ENCODE measurements at places on chromosomes 1 and 21.
A peak's percentile ranks its signal among the peaks of the same experiment; 100 is the strongest.

DNA sequence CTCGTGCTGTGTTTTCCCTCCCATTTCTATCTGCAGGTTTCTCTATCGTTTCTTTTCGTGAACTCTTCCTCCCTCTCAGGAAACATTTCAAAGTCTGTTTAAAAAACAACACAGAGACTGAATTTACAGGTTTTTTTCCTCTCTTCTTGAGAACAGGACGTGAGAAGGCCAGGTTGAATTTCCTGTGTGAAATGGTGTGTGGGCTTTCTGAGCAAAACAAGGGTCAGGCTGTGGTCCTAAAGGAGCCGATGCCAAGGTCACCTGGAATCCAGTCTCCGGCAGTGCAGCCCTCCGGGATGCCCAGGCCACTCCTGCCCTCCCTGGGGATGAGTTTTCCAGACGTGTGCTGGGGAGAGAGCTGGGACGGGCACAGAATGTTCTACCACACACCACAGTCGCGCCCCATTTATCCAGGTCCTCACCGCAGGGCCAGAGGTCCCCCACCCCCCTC, 62.7 kb upstream of the RUNX3 start:
- no peak for DNase-seq

GRCh38 chr21:44006656-44007055, 5.5 kb upstream of the TRAPPC10 start:
- no peak for DNase-seq

GRCh38 chr21:27564684-27565301, 597.9 kb upstream of the ADAMTS5 start:
- DNase-seq = no peak

GRCh38 chr1:66335859-66336640, 197.9 kb upstream of the SGIP1 start:
- no peak for DNase-seq

DNA sequence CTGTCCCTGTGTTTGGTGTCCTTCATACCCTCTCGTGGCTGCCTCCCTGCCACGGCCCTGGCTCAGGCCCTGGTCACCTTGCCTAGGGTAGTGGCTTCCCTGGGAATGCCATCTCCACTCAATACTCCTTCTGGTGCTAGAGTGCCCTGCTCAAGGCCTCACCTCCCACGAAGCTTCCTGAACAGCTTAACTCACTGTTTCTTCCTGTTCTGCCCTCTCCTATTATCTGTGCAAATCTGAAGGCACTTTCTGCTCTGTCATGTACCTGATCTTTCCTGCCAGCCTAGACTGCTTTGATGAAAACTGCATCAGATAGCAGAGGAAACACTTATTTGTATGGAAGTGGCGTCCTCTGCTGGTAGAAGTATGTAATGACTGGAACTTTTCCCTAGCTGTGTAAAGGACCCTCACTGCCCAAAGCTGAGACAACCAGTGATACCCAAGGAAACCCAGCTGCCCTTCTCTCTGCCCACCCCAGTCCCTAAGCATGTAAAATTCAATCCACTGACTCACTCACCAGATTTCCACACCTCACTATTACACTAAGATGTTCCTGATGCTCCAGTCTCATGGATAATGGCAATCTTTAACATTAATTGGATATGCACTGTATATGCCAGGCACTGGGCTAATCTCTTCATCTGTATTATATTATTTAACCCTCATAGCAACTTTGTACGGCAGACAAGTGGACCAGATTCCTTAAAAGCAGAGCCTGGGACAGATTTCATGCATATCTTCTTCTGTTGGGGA, 36.2 kb upstream of the BTG2 start:
- DNase-seq = peak; percentile 25

DNA sequence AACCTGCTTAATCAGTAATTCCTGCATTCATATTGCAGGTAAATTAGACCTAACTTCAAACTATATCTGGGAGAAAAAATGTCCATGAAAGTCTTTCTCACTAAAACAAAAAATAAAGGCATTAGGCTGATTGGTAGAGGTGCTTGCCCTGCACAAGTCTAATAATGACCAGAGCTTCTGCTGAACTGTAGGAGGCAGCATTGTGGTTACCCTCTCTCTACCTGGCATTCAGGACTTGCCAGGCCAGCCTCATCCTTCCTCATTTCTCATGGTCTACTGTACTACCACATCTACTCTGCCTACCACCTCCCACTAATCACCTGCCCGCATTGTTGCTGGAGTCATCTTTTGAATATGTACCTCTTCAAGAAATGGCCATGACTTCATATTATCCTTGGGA, 60.8 kb upstream of the KRTAP11-1 start:
- DNase-seq = no peak

- no peak for DNase-seq
These were observed 218.5 kb downstream of the PBX1 start for GRCh38 chr1:164777518-164777917.

DNA sequence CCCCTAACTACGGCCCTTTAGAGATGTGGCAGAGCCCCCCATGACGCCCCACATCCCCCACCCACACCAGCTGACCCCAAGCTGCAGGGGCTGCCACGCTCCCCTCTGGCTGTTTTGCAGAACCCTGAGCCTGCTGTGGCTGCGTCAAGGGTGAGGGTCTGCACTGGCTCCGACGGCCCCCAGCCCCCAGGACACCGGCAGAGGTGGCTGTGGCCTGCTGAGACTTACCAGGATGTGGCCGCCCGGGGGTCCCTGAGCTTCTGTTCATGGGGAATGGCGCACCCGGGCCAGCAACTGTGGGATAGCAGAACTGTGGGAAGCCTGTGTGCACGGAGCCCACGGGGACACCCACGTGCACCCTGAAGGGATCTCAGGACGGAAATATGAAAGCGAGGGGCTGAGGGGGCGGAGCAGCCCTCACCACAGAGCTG, 12.8 kb upstream of the RNF223 start:
- DNase-seq = no peak

GRCh38 chr1:29481031-29481430, 244.7 kb downstream of the PTPRU start:
- DNase-seq = no peak

GRCh38 chr1:41514381-41514780, 29.9 kb upstream of the EDN2 start:
- DNase-seq = no peak

- no peak for DNase-seq
These were observed 97.1 kb upstream of the DAB1 start for GRCh38 chr1:57520743-57521515.

GRCh38 chr1:196466166-196466565, 142.1 kb downstream of the KCNT2 start:
- DNase-seq = no peak

DNA sequence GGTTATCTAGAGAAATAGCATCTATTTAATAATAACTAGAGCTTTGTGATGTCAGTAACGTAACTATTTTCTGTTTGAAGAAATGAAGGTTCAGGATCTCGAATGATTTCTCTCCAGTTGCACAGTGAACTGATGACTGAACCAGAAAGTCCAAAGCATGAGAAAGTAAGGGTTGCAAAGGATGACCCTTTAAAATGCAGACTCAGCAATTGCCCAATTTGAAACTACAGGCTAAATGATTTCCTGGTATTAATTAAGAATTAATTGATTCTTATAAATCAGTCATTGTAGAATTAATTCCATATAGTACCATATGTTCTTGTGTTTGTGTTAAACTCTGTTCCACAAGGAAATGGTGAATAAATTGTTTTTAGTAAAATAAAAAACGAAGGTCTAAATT, 318.6 kb downstream of the NFIA start:
- no peak for DNase-seq

GRCh38 chr1:20847611-20848080, 60.5 kb upstream of the HP1BP3 start:
- DNase-seq = peak; percentile 8

- DNase-seq = peak; percentile 27
These were observed 717 bp upstream of the BATF3 start for GRCh38 chr1:212700223-212700891.

GRCh38 chr1:162696286-162696862, 64.1 kb downstream of the DDR2 start:
- peak; percentile 44 for DNase-seq

Data from T1000 (cell line).